Fibroblast of mammary gland (primary cell): ENCODE measurements at places on chromosomes 3 and 15.

DNA sequence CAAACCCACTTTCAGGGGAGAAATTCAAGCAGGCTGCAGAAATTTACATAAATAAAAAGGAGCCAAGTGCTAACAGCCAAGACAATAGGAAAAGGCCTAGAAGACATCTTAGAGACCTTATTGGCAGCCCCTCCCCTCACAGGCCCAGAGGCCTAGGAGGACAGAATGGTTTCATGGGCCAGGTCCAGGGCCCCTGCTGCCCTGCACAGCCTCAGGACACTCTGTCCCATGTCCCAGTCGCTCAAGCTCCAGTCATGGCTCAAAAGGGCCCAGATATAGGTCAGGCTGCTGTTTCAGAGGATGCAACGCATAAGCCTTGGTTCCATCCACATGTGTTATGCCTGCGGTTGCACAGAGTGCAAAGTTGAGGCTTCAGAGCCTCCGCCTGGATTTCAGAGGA, 55.8 kb downstream of the SLC41A3 start:
- DNase-seq: no peak

- peak; percentile 86 for DNase-seq
Measured at GRCh38 chr3:124559846-124560574, 170.2 kb upstream of the UMPS start.

GRCh38 chr3:110234831-110235230, 836.8 kb upstream of the NECTIN3 start:
- DNase-seq: peak; percentile 48

DNA sequence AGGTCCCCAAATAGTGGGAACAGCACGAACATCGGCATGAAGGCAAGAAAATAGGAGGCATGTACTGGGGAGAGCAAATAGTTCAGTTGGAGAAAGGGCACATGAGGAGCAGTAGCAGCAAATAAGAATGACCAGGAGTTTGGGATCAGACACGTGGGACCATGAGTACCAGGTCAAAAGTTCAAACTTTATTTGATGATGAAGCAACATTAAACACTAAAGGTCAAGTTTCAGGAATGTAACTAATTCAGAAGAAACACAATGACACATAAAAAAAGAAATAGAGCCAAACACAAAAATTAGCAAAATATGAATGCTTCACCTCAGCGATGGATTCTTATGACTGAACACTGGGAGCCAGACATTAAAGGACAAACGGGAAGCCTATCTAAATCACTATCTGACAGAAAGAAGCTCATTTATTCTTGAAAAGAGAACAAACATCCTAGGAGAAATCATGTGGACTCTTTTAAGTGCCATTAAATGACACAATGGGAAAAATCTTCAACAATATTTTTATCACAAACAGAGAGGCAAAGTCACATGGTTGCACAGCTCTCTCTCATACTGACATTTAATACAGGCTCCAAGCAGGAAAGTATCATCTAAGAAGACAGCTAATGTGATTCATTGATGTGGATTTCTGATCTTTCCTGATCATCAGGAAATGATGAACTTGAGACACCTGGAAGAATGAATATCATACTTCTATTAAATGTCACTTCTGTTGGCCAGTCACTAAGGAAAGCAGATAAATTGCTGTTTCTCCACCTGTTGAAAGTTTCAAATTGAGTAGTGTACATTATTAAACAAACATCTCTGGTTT, 216.9 kb upstream of the THBS1 start:
- DNase-seq: peak; percentile 83

DNA sequence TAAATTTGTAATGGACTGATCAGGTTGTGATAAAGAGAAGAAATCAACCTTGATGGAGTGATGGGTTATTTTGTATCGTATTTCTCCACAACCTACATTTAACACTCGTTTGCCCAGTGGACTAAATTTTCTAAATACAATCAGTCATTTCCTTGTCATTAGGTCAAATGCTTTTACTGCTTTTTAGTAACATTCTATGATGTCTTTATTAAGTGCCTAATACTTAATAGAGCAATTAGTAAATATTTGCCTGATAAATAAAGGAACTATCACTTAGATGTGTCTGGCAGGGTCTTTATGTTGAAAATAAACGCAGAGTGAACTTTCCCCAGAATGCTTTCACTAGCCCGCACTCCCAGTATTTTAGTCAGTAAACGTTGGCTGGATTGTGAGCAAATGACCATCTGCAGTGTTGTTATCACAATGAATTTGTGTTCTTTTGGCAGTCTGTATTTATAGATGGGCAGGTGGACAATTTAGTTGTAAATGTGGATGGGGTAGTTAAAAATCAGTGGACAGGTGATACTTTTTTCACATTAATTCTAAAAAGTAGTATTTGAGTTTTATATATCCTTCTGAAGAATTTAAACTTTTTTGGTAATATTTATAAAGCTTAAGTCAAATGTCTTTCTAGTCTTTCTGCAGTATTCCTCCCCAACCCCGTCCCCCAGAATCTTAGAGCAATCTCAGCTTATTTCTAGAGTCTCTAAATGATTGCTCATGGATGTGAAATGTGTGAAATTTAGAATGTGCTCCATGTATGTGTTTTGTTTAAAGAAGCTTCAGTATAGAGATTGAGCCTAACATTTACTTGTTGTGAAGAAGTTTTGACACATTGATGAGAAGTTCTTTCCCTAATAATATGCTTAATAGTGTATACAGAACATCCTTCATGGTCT, 4.9 kb downstream of the USP3 start:
- no peak for DNase-seq

- no peak for DNase-seq
Measured at GRCh38 chr3:145384307-145384706, 776.7 kb downstream of the PLOD2 start.

- DNase-seq: no peak
Measured at GRCh38 chr15:101044625-101045235, 125.6 kb downstream of the LRRK1 start.

- DNase-seq: no peak
Measured at GRCh38 chr15:29942548-29942947, 120.3 kb upstream of the TJP1 start.

DNA sequence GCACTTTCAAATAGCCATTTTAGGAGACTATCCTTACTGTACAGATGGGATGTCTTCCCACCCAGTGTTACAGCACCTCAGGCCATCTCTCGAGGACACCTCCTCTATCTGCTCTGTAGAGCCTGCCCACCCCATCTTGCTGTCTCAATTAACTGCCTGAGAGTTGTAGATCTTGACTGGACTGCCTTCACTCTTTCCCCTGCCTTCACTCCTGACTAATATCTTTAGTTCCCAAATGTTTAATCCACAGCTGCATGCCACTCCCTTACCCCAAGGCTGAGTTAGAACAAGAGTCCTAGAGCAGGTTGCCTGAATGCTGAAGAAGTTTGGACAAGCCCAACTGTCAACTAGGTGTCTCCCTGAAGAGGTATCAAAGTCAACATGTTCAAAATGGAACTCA, 1.3 kb upstream of the PP2D1 start:
- DNase-seq: no peak

DNA sequence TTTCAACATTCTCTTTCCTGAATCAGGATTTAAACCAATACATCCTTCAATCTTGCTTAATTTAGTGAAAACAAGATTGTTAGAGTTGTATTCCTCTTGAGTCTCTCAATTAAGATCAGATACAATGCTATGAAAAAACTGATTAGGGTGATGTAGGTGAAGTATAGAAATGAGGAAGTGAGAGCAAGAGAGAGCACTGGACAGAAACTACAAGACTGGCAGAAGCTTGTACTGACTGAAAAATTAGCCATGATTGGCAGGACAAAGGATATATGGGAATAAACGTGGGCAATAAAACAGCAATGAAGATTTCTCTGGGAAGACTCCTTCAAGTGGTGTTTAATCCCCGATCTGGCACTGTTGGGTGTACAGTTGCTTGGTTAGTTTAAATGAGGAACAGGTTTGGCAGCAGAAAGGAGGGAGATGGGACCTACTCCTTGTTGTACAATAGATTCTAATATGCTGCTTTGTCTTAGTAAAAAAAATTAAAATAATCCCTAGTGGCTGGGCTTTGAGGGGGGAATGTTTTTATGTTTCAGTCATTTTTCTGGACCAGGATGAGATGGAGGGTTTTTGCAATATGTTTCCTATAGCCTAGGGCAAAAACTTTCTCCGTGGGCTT, 252.7 kb downstream of the SLC9A9 start:
- DNase-seq: no peak

DNA sequence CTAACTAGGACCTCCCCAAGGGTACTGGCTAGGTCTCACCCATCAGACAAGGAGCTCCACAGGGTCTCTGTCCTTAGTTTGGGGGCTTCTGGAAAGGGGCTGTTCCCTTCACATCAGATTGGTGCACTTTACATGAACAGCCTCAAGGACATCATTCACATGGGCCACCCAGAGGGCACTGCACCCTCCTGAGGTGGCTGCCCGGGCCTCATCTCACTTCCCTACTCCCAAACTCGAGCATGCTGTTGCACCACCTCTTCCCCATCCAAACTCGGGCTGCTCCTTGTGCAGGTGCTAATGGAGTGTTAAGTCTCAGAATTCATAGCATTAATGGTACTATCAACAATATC, 48.1 kb downstream of the RAB11A start:
- DNase-seq: no peak

GRCh38 chr3:169478566-169479313, 184.8 kb downstream of the MECOM start:
- no peak for DNase-seq

- DNase-seq: peak; percentile 99
Measured at GRCh38 chr3:14451844-14452739, 49.7 kb downstream of the SLC6A6 start.

DNA sequence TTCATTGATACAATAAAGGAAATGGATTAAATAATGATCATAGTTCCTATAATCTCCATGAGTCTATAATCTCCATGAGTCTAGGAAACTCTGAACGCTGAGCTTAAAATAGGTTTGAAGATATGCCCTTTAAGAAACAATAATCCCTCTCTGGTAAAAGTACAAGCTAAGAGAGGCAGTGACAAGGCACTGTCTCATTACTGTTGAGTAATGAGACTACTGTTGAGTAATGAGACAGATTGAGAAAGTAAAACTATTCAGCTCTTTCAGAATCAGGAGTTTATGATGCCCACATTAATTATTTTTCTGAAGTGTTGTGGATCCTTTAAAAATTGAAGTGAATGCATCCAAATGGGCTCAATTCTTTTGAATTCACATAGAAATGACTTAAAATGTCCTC, 235.5 kb upstream of the THRB start:
- peak; percentile 7 for DNase-seq

DNA sequence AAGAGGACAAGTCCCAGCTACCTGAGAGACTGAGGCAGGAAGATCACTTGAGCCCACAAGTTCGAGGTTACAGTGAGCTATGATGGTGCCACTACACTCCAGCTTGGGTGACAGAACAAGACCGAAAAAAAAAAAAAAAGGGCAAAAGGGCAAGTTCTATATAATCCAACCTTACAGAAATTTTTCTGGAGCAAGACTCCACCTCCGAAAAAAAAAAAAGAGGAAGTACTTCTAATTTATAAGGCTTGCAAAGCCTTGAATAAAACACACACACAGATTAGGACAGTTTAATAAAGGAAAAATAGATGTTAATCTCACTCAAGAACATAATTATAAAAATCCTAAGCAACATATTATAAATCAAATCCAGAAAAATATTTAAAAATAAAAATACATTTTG, 14.4 kb upstream of the XYLB start:
- no peak for DNase-seq

DNA sequence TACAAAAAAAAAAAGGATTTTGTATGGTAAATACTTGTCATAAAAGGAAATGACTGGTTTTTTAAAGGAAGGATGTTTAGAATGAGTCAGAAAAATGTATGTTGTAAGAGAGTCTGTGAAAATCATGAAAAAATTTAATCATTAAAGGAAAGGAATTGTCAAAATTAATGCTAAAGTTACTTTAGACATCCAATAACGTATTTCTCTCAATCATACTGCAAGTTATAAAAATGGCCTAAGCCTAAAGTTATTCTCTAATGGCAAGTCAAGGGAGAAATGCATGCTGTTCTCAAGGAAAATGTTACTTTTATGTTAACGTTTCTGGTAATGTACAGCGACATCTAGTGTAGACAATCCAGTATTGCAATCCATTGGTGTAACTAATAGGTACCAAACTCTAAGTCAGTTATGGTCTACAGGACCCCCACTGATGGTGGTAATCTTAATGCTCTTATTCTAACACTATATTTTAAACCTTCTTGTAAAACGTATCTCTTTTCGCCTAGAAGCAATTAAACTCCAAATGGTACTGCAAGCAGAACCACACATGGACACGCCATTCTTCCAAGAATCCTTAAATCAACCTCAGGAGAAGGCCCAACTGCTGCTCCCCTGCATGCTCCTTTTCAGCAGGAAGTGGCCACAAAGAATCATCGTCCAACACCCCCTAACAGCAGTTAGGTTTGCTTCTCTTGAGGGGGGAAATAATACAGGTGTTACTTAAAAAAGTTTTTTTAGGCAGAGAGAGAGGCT, 35.2 kb downstream of the NCEH1 start:
- peak; percentile 69 for DNase-seq

DNA sequence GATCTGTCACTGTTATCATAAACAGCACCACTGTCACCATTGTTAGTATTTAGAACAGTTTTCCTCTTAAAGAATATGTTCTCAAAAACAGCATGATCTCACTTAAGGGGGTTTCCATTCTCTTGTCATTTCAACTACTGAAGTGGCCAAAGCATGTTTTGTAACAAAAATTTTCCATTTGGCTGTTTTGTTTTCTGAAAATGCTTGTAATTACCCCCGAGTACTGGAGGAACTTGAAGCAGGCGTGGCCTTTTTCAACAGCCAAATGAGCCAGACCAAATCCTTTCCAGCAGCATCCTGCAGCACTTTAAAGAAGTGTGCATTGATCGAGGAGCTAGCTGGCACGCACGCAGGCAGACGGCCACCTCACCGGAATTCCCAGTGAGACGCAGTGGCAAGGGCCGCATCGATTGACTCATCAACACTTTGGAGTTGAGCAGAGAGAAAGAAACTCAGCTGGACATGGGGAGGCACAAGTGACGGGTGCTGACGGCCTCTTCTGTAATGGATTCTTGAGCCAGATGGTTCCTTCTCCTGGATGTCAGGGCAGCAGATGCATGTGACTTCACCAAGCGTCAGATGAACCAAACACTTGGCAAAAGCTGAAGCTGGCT, 234.3 kb upstream of the IGF1R start:
- no peak for DNase-seq

DNA sequence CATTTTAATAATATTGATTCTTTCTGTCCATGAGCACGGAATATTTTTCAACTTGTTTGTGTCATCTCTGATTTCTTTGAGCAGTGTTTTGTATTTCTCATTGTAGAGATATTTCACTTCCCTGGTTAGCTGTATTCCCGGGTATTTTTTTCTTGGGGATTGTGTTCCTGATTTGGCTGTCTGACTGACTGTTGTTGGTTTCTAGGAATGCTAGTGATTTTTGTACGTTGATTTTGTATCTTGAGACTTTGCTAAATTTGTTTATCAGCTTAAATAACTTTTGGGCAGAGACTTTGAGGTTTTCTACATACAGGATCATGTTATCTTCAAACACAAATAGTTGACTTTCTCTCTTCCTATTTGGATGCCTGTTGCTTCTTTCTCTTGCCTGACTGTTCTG, 418.8 kb upstream of the ALCAM start:
- DNase-seq: no peak

GRCh38 chr3:27392950-27393679, 23.9 kb upstream of the NEK10 start:
- DNase-seq: no peak

- DNase-seq: peak; percentile 64
Measured at GRCh38 chr15:65423976-65424679, 1.4 kb upstream of the IGDCC4 start.

- DNase-seq: peak; percentile 12
Measured at GRCh38 chr3:115825046-115825445, 201.7 kb downstream of the GAP43 start.

GRCh38 chr15:32870240-32871033, 152.6 kb downstream of the GREM1 start:
- peak; percentile 99 for DNase-seq

GRCh38 chr15:100169615-100170290, 172.0 kb downstream of the ADAMTS17 start:
- no peak for DNase-seq
